IMR-90 (cell line): ENCODE measurements at places on chromosomes 4 and X. TPM values are rescaled to one million over a fixed set of nuclear protein-coding genes. Genes with fewer than 3 reads are reported as not detected.

The TRPC3 gene
- total RNA-seq = 2.5 and 2.7 TPM in 2 replicates

The GYG2 gene
- 9.2 and 13.1 TPM in 2 replicates for total RNA-seq

The RBM41 gene
- total RNA-seq = 8.6 and 11.9 TPM in 2 replicates

The RNF175 gene
- not detected in 2 replicates for total RNA-seq

The PCDH19 gene
- total RNA-seq = not detected in 2 replicates
